GM23248 (cell line): ENCODE measurements at places on chromosomes 12 and 14. TPM values are rescaled to one million over a fixed set of nuclear protein-coding genes. Genes with fewer than 3 reads are reported as not detected.

EPS8 gene
- polyA plus RNA-seq = 100 and 103 TPM in 2 replicates

MYF5 gene
- not detected in 2 replicates for polyA plus RNA-seq

CCDC175 gene
- not detected in 2 replicates for polyA plus RNA-seq

FOXN4 gene
- polyA plus RNA-seq = not detected in 2 replicates

P2RX2 gene
- polyA plus RNA-seq = not detected in 2 replicates

AKAP6 gene
- 4.0 and 4.8 TPM in 2 replicates for polyA plus RNA-seq

DBX2 gene
- polyA plus RNA-seq = not detected in 2 replicates

DTX1 gene
- polyA plus RNA-seq = not detected in 2 replicates

DNA sequence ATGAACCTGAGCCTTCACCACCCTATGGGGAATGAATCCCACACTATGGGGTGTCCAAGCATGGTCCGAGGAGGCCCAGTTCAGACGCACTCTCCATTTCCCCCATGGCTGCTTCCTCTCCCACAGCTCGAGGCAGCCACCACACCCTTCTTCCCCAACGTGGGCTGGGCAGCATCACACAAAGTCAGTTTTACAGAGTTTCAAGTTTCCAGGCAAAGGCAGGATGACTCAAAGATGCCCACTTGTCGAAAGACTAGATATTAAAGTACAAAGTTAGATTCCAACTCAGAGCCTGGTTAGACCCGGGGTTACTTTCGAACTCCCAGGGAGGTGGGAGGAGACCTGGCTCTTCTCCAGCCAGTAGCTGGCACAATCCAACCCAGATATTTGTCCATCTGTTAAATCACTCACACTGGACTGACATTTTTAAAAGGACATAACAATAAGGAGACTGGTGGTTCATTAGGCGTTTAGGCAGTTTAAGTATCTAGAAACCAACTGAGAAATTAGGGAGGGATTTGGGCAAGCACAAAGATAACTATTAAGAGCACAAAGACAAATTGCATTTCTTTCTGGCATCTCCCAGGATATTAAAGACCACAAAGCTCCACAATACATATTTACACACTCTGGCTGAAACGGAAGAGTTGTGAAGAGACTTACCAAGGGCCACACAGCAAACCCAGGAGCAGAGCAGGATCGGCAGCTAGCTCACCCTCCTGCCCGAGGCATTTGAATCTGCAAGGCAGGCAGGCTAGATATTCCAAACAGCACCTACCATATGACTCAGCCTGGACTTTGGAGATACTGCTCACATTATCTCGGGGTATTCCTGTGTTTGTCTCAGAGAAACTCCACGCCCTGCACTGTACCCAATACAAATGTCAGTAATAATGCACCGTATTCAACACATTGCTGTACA, 34.8 kb downstream of the TMCC3 start:
- peak overlapping the region; percentile 22 for H3K4me3 ChIP-seq
- peaks cover 29% of the 10 kb centered on the region for H3K4me1 ChIP-seq
- H3K27me3 ChIP-seq = no peaks in the 10 kb centered on the region
- H3K36me3 ChIP-seq = no peaks in the 10 kb centered on the region

GRCh38 chr12:131613678-131614077, 97.2 kb upstream of the SFSWAP start:
- no peaks in the 10 kb centered on the region for H3K4me1 ChIP-seq
- no peak overlapping the region for H3K27ac ChIP-seq
- H3K4me3 ChIP-seq = no peak overlapping the region
- no peak for DNase-seq

GRCh38 chr12:51200806-51201205, 17.1 kb downstream of the POU6F1 start:
- no peak overlapping the region for H3K4me3 ChIP-seq
- no peak overlapping the region for H3K27ac ChIP-seq
- DNase-seq = peak; percentile 21
- no peaks in the 10 kb centered on the region for H3K4me1 ChIP-seq

- H3K27me3 ChIP-seq = no peaks in the 10 kb centered on the region; the same call in 1 of the 2 replicates
- H3K36me3 ChIP-seq = no peaks in the 10 kb centered on the region
- H3K4me1 ChIP-seq = no peaks in the 10 kb centered on the region
- no peak overlapping the region for H3K27ac ChIP-seq
Measured at GRCh38 chr12:117847371-117847770, 121.4 kb downstream of the KSR2 start.

DNA sequence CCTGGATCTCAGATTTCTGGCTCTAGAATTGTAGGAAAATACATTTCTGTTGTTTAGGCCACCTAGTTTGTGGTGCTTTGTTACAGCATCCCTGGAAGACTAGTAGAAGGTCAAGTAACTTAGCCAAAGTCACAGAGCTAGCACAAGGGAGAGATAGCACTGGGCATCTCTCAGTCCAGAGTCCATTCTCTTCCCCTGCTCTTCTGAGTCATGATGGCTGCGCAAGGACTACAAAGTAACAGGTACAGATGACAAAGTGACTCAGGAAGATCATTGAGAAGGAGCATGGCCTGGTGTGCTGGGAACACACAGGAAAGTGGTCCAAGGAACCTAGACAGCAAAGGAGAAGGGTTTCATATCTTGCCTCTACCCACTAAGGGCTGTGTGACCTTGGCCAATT, 19.3 kb downstream of the SLC17A8 start:
- no peaks in the 10 kb centered on the region for H3K4me1 ChIP-seq
- no peak overlapping the region for H3K4me3 ChIP-seq
- no peak overlapping the region for H3K27ac ChIP-seq
- no peaks in the 10 kb centered on the region for H3K36me3 ChIP-seq

- H3K4me1 ChIP-seq = no peaks in the 10 kb centered on the region
- no peak for DNase-seq
- no peak overlapping the region for H3K27ac ChIP-seq
Measured at GRCh38 chr12:72716221-72716620, 444.1 kb downstream of the TRHDE start.

DNA sequence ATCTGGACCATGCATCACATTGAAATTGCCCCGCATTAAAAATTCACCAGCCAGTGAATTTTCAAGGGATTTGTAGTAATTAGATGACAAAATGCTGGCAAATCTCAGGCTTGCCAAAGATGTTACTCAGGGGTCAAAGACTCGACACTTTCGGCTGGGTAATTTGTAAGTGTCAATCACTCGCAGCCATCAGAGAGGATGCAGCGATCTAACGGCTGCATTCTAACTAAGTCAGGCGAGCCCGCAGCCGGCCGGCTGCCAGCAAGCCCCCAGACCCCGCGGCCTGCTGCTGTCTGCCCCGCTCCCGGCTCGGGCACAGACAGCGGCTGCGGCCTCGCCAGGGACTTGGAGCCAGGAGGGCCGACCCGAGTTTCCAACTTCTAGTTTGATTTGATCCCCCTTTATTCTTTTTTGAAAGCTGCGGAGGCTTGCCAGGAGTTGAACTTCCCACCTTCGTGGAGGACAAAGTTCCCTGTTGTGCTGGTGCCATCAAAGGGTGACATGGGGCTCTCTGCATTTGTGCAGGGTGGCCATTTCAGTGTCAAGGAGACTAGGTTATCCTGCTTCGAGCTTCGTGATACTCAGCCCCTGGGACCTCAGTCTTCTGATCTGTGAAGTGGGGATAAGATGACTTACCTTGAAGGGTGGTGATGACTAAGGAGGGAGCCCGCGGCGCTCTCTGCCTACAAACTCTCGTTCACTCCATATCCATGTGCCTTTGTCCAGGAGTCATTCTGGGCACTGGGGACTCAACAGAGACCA, 169.9 kb downstream of the RBM19 start:
- H3K4me3 ChIP-seq = no peak overlapping the region
- no peaks in the 10 kb centered on the region for H3K36me3 ChIP-seq
- no peak for DNase-seq
- H3K27me3 ChIP-seq = peaks cover 17% of the 10 kb centered on the region; the same call in 1 of the 2 replicates

DNA sequence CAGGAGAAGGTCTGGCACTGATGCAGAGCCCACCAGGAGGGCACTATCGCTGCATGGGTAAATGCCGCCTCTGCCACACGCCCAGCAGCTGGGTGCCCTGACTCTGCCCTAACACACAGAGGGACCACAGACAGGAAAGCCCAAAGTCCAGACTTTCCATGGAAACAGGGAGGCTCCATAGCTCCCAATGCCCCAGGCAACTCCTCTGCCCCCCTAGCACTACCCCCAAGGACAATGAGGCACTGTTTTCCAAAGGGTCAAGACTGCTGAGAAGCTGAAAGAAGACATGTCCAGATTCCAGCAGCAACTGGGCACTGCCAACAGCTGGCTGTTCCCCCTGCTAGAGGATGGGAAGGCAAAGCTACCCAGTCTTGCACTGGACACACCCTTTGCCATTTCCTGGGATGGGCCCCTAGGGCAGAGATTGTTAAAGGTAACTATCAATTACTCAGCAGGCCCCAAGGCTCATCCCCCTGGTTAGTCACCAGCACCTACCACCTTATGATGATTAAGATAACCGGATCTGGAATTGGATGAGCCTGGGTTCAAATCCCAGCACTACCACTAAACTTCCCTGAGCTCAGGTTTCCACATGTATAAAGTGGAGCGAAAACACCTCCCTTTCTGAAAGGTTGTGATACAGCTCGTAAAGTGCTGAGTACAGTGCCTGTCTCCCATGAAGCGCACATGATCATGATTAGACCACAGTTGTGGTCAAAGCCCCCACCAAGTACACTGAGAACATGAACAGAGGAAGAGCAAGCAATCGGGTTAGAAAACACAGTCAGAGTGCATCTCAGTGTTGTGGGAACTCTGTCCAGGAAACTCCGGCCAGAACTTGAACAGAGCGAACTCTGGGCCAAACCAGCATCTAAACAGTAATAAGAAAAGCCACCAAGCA, 3.3 kb downstream of the PXN start:
- no peaks in the 10 kb centered on the region for H3K36me3 ChIP-seq
- peak overlapping the region; percentile 82 for H3K27ac ChIP-seq
- peaks cover 51% of the 10 kb centered on the region for H3K4me1 ChIP-seq
- DNase-seq = peak; percentile 58
- H3K27me3 ChIP-seq = no peaks in the 10 kb centered on the region

GRCh38 chr12:110860833-110861296, 14.1 kb downstream of the CCDC63 start:
- H3K36me3 ChIP-seq = no peaks in the 10 kb centered on the region
- no peaks in the 10 kb centered on the region for H3K4me1 ChIP-seq
- no peak overlapping the region for H3K4me3 ChIP-seq
- H3K27me3 ChIP-seq = peaks cover 8% of the 10 kb centered on the region; the same call in 1 of the 2 replicates
- DNase-seq = no peak
- H3K27ac ChIP-seq = no peak overlapping the region
